ENCODE measurements at places on chromosomes 2 and 18.

GRCh38 chr2:221529943-221530652 is 42.0 kb downstream of the EPHA4 start:
- DNase-seq: no peak

GRCh38 chr2:188975497-188976102 is 1.4 kb downstream of the COL3A1 start:
- DNase-seq: no peak

DNA sequence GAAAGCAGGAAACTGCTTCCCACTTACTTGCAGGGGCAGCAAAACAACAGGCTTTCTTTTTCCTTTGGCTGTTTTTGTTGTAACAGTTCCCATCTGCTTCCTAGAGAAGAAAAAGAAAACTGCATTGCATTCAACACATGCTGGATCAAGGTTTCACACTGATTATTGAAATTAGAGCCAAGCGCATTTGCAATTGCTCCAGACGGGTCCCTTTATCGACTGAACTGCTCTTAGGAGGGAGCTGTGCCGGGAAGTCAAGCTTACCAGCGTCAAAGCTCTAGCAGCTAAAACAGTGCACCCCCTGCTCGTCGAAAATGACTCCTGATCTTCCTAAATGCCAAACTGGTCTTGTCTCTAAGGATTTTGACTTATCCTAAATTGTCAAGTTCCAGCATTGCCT is 164.0 kb upstream of the SESTD1 start:
- DNase-seq: no peak

DNA sequence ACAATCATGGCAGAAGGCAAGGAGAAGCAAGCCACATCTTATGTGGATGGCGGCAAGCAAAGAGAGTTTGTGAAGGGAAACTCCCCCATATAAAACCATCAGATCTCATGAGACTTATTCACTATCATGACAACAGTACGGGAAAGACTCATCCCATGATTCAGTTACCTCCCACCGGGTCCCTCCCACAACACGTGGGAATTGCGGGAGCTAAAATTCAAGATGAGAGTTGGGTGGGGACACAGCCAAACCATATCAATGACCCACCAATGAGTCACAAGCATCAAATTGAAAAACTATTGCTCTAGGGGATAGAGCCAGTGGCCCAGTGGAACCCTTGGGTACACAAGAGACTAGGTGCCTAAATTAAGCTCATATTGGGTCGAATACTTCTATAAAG is 157.4 kb downstream of the FBXO15 start:
- no peak for DNase-seq

DNA sequence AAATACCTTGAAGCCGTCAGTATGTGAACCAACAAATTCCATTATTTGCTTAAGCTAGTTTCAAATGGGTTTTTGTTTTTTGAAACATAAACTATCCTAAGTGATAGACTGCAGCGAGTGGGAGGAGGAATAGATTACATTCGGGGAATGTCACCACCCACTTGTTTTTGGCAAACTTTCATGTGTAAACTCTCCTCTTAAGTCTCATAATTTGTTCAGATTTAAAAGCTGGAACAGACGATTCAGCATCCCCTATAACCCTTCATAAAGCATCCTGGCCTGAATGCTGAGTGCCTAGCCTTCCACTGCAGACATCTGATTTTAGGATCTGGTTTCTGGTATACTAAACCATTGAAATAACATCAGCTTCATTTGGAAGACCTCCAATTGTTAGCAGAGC is 51.0 kb downstream of the CPO start:
- no peak for DNase-seq

DNA sequence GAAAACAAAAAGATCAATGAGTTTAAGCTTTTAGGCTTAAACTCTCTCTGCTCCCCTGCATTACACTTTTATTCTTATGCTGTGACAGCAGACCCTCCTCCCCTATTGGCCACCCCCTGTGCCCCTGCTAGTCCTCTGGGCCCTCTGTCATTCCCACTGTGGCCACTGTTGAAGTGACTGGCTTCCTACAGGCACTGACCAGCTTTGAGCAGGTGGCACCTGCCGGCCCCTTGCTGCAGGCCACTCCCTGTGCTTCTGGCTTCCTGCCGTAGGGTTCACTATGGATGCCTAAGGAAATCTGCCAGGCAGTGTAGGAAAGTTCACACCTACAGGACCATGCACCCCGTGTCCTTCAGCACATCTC is 156.5 kb upstream of the L3MBTL4 start:
- no peak for DNase-seq

DNA sequence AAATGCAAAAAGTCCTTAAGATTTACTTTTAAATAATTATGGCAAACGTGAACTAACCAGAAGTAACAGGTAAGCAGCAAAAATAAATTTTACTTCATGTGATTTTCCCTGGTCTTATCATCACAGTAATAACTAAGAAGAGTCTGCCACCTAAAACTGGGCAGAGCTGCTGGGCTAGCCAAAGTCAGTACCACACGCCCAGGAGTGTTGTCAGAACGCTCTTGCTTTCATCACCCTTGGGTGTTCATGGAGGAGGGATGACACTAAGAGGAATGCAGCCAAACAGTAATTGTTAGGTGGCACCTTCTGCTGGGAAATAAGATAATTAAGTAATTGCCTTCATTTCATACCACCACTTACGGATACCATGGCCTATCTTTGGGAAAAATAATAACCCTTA is 92.0 kb upstream of the NEUROD1 start:
- no peak for DNase-seq

- DNase-seq: no peak
These were observed 43.2 kb upstream of the GLS start for GRCh38 chr2:190837420-190837819.

DNA sequence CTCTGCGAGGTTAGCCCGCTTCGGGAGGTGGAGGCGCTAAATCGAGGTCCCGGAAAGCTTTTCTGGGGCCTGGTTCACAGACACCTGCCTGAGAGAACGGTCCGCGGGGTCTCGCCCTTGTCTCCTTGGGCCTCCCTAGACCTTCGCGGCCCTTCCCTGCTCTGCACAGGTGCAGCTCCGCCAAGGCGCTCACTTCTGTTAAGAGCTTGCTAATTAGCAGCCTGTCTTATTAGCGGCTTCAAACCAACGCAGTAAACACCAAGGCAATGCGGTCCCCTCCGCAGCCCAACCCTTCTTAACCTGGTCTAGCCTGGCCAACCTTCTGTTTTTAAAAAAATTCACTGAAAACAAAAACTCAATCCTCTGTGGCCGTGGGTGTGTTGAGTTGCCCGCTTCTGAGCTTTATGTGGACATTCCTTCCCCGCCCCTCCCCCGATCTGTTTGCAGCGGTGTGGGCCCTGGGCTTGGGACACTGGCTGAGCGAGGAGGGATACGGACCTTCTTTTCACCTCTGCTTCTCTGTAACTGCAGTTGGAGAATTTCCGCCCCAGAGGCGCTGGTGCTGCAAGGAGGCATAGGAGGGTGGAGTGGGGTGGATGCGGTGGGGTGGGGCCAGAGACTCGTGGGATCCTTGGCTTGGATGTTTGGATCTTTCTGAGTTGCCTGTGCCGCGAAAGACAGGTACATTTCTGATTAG is 3.4 kb upstream of the HOXD4 start:
- DNase-seq: no peak

GRCh38 chr2:74694281-74694680 is 40.2 kb downstream of the SEMA4F start:
- no peak for DNase-seq

- DNase-seq: no peak
These were observed 49.2 kb upstream of the TAF1B start for GRCh38 chr2:9793918-9794717.
